ENCODE measurements at places on chromosomes 2 and 18.
A peak's percentile ranks its signal among the peaks of the same experiment; 100 is the strongest.

GRCh38 chr2:36441065-36441625 is 85.6 kb downstream of the CRIM1 start:
- no peak for DNase-seq

- no peak for DNase-seq
Measured at GRCh38 chr2:149329068-149329467, 1.3 kb upstream of the LYPD6 start.

- no peak for DNase-seq
Measured at GRCh38 chr18:10133516-10133915, 219.7 kb downstream of the VAPA start.

GRCh38 chr18:5841518-5841917 is 53.8 kb downstream of the TMEM200C start:
- DNase-seq = no peak

GRCh38 chr2:46082531-46083485 is 214.4 kb upstream of the EPAS1 start:
- no peak for DNase-seq

GRCh38 chr18:49398331-49398730 is 62.1 kb downstream of the DYM start:
- DNase-seq = no peak

DNA sequence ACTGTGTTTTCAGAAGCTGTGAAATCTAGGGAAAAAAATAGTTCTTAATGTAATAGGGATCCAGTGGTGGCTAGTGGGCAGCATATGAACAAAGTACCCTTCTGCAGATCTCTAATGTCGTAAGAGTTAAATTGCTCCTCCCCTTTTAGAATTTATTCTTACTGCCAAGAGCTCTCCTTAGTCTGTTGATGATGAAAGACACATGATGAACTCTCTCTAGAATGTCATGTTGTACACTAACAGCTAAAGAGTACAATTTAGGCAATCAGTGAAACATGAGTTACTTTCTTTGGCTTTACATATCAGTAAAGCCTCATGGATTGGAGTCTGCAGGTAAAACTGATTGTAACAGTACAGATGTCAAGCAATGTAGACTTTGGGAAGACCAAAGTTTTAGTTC is 84.2 kb downstream of the SLC39A10 start:
- no peak for DNase-seq

- DNase-seq = no peak
Measured at GRCh38 chr2:69965756-69966445, 4.5 kb upstream of the ASPRV1 start.

GRCh38 chr2:33064349-33064801 is 117.6 kb downstream of the LTBP1 start:
- no peak for DNase-seq

- peak; percentile 82 for DNase-seq
Measured at GRCh38 chr2:201182650-201183364, at the start of gene CASP10. CASP10 (plus strand) TSS chr2:201183141; CDS start chr2:201185778, 2,637 bp downstream.

DNA sequence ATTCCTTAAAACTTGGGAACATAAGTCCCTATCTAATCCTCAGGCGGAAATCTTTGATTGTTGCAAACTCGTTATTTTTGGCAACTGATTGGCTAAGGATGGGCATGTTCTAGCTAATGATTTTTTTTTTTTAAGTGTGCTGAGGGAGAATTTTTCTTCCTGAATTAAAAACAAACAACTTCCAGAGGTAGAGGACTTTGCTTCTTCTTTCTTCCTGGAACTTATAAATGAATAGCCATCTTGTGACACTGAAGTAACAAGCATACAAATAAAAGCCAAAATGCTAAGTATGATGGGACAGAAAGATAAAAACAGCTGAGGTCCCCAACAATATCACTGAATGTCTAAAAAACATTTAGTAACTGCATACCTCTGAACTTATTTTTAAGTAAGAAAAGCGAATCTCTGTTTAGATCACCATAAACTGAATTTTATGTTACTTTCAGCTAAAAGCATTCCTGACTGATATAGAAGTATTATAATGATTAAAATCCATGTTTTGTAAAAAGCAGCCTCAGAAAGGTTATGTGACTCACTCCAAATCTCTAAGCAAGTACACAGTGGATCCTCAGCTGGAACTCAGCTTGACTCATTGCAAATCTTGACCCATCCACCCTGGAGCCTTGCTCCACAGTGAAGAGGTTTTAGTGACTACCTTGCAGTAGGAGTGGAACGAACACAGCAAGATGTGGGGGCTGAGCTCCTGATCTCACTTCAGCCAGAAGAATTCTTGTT is 344.4 kb downstream of the CLIP4 start:
- DNase-seq = no peak

GRCh38 chr2:239962890-239963591 is 62.1 kb downstream of the NDUFA10 start:
- no peak for DNase-seq

GRCh38 chr2:110832740-110833139 is 100.4 kb downstream of the ACOXL start:
- no peak for DNase-seq

GRCh38 chr2:233700028-233700635 is 7.4 kb downstream of the UGT1A6 start:
- DNase-seq = peak; percentile 98

Measured in RCC 7860 (cell line).